ENCODE measurements at places on chromosomes 4 and X. TPM values are rescaled to one million over a fixed set of nuclear protein-coding genes. Genes with fewer than 3 reads are reported as not detected.

DNA sequence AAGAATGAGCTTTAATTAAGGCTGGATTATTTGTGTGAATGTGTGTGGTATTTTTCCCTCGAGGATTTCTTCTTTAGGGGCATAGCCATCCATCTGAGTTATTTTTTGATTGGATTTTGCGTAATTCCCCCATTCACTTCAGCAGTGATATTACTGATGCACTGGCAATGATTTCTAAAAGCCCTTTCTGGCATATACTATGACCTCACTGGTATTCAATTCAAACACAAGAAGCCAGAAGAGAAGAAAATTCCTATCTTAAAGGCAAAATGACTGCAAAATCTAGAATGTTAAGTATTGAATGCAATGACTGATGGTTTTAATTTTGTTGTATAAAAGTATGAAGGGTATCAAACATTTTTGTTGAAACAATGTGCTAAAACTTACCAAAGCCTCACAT, 71.1 kb upstream of the DDIT4L start:
- DNase-seq, result no peak

- no peak for DNase-seq
Measured at GRCh38 chrX:32893751-32894150, 317.6 kb downstream of the DMD start.

DNA sequence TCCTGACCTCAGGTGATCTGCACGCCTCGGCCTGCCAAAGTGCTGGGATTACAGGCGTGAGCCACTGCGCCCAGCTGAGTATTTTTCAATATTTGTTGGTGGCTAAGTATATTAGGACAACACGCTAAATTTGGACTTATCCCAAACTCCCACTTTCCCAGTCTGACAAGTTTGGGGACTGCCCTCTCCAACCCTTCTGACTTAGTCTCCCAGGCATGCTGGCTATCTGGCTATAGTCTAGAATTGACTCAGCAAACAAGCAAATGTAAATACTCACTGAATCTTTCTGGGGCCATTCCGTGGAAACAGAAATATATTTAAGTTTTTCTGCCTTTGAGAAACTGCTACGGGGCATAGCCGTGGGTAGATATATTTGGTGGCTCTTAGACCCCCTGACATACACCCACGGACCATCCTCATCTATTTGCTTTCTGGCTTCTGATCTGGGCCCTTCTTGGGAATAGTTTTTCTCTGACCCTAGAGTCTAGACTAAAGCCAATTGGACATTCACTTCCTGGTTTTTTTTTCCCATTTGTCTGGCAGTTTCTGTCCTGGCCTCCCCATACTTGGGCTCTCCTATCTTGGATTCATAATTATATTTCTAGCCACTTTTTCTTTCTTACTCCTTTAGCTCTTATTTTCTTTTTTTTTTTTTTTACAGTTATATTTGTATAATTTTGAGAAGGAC, 11.3 kb upstream of the DOCK11 start:
- no peak for DNase-seq

GRCh38 chr4:156948133-156948532, 23.5 kb downstream of the PDGFC start:
- no peak for DNase-seq

DNA sequence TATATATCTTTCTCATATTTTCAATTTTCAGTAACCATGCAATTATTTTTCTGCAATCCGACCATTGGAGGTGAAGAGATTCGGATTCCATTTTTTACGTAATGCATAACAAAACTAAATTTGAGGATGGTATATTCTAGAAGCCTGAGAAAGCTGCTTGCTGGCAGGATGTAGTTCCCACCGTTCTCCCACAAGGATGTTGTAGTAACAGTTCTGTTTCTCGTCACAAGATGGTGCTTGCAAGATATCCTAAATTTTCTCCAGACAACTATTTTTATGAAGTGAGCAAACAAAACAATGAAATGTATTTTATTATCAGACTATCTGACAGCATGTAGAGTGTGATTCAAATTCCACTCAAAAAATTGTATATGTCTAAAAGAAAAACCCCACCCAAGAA, 10.7 kb downstream of the PWWP3B start:
- DNase-seq, result no peak

DNA sequence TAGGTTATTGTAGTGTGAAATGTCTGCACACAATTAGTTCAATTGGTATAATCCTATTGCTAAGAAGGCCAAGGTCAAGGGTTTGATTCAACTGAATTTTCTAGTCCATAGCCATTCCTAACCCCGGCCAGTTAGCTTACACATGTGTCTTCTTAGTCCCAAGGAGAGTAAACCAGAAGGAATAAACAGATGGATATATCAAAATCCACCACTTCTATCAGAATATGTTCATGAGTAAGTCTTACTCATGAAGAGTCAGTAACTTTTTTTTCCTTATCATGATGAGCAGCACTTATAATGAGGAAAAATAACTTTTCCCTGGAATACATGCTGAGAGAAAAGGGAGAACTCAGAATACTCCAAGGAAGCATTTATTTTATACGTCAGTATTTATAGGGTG, 9.5 kb downstream of the HHIP start:
- DNase-seq, result no peak

DNA sequence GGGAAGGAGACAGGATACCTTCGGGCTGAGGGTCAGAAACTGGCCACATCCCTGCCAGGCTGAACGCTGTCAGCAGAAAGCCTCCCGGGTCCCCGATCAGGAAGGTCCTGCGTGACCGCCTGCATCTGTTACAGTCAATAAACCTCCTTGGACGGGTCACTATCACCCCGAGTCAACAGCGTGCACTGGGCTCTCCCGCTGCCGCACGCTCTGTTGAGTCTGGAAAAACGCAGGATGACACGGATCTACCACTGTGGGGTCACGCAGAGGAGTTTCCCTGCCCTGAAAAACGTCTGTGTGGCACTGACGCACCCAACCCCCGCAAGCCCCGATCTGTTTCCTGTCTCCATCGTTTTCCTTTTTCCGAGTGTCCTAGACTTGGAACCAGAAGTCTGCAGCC, 12.1 kb downstream of the PPP2R3B start:
- DNase-seq, result no peak

DNA sequence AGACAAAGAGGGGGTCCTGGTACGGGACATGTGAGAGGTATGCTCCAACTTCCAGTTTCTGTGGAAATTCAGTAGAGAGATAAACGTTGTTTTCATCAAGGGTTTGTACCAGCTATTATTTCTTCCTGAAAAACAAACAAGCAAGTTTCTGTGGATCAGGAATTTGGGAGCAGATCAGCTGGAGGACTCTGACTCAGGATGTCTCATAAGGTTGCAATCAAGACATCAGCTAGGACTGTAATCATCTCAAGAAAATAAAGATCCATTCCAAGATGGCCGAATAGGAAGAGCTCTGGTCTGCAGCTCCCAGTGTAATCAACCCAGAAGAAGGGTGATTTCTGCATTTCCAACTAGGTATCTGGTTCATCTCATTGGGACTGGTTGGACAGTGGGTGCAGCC, 23.5 kb upstream of the NFKB1 start:
- no peak for DNase-seq

- no peak for DNase-seq
Measured at GRCh38 chr4:76694056-76694455, 203.9 kb downstream of the SOWAHB start.

DNA sequence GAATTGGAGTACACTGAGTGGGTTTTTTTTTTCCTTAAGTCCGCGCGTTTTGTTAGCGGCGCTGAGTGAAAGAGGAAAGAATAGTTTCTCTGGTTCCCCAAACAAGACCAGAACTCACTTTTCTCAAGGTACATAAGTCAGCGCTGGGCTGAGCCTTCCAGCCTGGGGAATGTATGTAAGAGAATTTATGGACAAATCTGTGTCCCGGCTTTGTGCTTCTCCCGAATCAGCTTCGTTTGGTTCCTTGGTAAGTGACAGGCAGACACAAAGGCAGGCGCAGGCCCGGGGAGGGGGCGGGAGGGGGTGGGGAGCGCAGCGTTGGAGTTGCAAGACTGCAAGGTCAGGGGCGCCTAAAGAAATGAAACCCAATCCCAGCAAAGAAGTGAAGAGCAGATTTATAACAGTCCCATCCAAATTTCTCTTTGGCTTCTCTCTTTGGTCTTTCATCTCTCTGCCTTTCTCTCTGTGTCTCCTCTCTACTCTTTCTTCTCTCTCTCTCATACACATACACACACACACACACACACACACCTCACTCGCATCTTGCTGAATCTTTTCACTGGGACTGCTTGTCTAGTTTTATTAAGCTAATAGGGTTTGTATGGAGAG, 981 bp downstream of the TET2 start:
- DNase-seq, result peak; percentile 47

DNA sequence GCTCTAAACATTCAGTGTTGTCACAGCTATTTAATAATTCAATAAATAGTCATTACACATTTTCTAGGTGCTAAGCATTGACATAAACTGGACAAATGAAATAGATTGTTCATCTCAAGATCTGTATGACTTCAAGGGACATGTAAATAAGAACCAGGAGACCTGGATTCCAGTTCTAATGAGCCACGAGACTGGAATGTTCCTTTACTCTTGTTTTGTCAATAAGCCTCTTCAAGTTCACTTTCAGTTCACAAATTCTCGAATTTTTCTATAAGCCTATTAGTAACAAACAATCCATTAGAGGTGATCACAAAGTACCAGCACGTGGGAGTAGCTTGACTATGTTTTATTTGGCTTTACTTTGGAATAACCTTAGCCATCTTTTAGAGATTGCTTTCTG, 514.0 kb upstream of the SMIM31 start:
- no peak for DNase-seq

- no peak for DNase-seq
Measured at GRCh38 chr4:140851032-140851636, 94.9 kb upstream of the TBC1D9 start.

DNA sequence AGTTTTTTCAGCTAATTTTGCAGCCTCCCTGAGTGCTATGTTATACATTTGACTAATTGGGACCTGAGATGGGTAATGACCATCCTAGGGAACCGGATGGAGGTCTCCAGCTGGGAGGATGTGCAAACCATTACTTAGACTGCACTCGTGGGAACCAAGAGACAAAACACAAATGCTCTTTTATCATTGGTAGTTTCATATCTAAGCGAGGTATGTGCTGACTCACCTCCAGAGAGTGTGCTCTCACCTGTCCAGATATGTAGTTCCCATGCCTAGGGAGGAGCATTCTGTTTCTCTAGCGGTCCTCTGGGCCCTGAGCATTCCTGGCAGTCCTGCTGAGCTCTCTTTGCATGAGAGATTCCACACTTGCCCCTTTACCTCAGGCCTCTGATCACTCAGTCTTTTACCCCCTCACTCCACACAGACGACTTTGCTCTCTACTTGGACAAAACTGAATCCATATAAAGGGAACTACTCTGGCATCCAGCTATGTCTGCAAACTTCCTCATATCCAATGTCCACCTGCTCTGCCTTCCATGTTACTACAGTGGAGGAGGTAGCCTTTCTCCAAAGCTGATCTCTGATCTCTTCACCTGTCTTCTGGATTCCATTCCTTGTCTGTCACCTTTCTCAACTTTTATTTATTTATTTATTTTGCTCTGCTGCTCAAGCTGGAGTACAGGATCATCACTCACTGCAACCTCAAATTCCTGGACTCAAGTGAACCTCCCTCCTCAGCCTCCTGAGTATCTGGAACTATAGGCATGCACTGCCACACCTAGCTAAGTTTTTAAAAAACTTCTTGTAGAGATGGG, 88.4 kb downstream of the LRP2BP start:
- DNase-seq, result no peak

The FRMD7 gene
- total RNA-seq, result 0.05 TPM

The MAGEB2 gene
- 0.15 TPM for total RNA-seq

The TCEAL3 gene
- total RNA-seq, result 2.5 TPM

The FGD1 gene
- total RNA-seq, result 1.1 TPM

The OFD1 gene
- 10.1 TPM for total RNA-seq

The BMX gene
- 0.78 TPM for total RNA-seq
